ENCODE measurements at places on chromosomes 5 and 9. TPM values are rescaled to one million over a fixed set of nuclear protein-coding genes. Genes with fewer than 3 reads are reported as not detected.

GPR150 gene
- 0.48 TPM for total RNA-seq

AMBP gene
- not detected for total RNA-seq

WNT8A gene
- not detected for total RNA-seq

PSMB7 gene
- total RNA-seq = 142 TPM

EFNA5 gene
- 22.5 TPM for total RNA-seq

SPATA9 gene
- not detected for total RNA-seq

SPATA6L gene
- 3.3 TPM for total RNA-seq

ADAMTS16 gene
- not detected for total RNA-seq

SAPCD2 gene
- 8.2 TPM for total RNA-seq

PRRT1B gene
- total RNA-seq = not detected

GDF9 gene
- total RNA-seq = 0.47 TPM

IFNA21 gene
- not detected for total RNA-seq

THBS4 gene
- total RNA-seq = 1.1 TPM

MORN5 gene
- total RNA-seq = not detected

PTBP3 gene
- total RNA-seq = 131 TPM

CDH12 gene
- total RNA-seq = 2.8 TPM

CXCL14 gene
- total RNA-seq = 247 TPM

C5orf22 gene
- total RNA-seq = 19.2 TPM

PPIC gene
- 8.9 TPM for total RNA-seq

Data from suprapubic skin (tissue), 4 donors.